Renal cortical epithelial cell (primary cell): ENCODE measurements at places on chromosomes 1 and 21. TPM values are rescaled to one million over a fixed set of nuclear protein-coding genes. Genes with fewer than 3 reads are reported as not detected.

Gene RYR2
- total RNA-seq, result 0.10 TPM in 1 of 2 replicates, not detected in the other

Gene GBP5
- 0.05 and 0.17 TPM in 2 replicates for total RNA-seq

Gene FAM167B
- 0.20 TPM in 1 of 2 replicates, not detected in the other for total RNA-seq

Gene OR2T33
- total RNA-seq, result not detected in 2 replicates

Gene PODN
- 0.40 TPM in 1 of 2 replicates, not detected in the other for total RNA-seq

Gene ARHGEF16
- 6.4 and 15.5 TPM in 2 replicates for total RNA-seq

Gene IQGAP3
- 1.5 and 14.6 TPM in 2 replicates for total RNA-seq

Gene CAMSAP2
- 18.9 and 48.3 TPM in 2 replicates for total RNA-seq

Gene HENMT1
- total RNA-seq, result 2.3 and 2.9 TPM in 2 replicates

Gene KRTAP19-8
- total RNA-seq, result not detected in 2 replicates

Gene RNU1-4
- total RNA-seq, result under 0.01 TPM in 2 replicates

Gene TEDDM1
- not detected in 2 replicates for total RNA-seq

Gene C1orf94
- total RNA-seq, result not detected in 2 replicates

Gene LRRC53
- total RNA-seq, result not detected in 2 replicates

Gene TDRD5
- 0.10 and 0.87 TPM in 2 replicates for total RNA-seq

Gene KRTAP12-2
- total RNA-seq, result not detected in 2 replicates

Gene PTGS2
- total RNA-seq, result 0.30 and 2.6 TPM in 2 replicates

Gene DIPK1A
- 5.7 and 7.1 TPM in 2 replicates for total RNA-seq

Gene RRP1B
- 24.2 and 26.4 TPM in 2 replicates for total RNA-seq

Gene NKAIN1
- total RNA-seq, result 0.10 TPM in 1 of 2 replicates, not detected in the other

Gene EXO1
- total RNA-seq, result 1.8 and 7.5 TPM in 2 replicates

Gene TRAF3IP3
- total RNA-seq, result not detected in 2 replicates

Gene PCBP3
- total RNA-seq, result 0.15 TPM in 1 of 2 replicates, not detected in the other

Gene KIF26B
- 5.4 and 19.4 TPM in 2 replicates for total RNA-seq

Gene SPOCD1
- 5.0 and 8.0 TPM in 2 replicates for total RNA-seq

Gene CELA2B
- not detected in 2 replicates for total RNA-seq
